MG63 (cell line): ENCODE measurements at places on chromosomes 7 and 10. TPM values are rescaled to one million over a fixed set of nuclear protein-coding genes. Genes with fewer than 3 reads are reported as not detected.
A peak's percentile ranks its signal among the peaks of the same experiment; 100 is the strongest.

DNA sequence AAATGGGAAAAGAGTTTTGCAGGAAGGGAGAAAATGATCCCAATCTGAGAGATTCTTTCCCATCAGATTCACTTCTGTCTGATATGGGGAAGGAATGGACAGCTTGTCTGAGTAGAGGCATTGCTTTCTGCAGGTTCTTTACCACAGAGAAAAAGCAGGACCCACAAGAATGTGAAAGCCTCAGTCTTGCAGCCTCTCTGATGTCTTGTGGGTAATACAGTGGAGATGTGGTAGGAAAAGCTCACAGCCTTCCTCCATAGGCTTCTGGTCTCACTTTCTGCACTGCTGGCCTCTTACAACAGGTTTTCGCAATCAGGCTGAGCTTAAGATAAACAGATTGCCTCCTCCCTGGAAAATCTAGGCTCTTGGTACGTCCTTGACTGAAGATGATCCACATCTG, 551 bp downstream of the IFIT1 start:
- peak; percentile 7 for DNase-seq

DNA sequence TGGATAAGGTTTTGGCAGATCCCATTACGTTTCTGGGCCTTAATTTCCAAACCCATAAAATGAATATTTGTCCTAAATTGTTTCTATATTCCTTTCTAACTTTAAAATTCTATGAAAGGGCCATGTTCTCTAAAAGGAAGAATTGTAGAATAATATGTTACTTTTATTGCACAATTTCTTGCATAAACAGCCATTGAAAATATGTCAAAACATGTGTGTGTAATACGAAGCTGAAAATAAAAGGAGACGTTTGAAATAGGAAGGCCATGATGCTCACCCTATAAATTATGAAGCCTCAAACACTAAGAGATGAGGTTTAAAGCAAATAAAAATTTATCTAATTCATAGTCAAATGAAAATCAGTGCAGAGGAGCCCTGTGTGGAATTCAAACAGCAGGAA, 145.0 kb upstream of the LRRTM3 start:
- no peak for DNase-seq

GRCh38 chr10:93916257-93917063, 22.7 kb downstream of the SLC35G1 start:
- no peak for DNase-seq

- no peak for DNase-seq
Observed at GRCh38 chr10:29920408-29921070, 138.8 kb downstream of the JCAD start.

KCNMA1 gene
- 40.8 and 58.6 TPM in 2 replicates for total RNA-seq

- DNase-seq, result peak; percentile 34
Observed at GRCh38 chr10:62224606-62225005, 44.0 kb downstream of the RTKN2 start.

PAPOLB gene
- 0.94 TPM in 1 of 2 replicates, not detected in the other for total RNA-seq

HTRA1 gene
- 26.0 and 40.8 TPM in 2 replicates for total RNA-seq

GRCh38 chr7:107960272-107960671, 42.7 kb downstream of the LAMB1 start:
- DNase-seq, result no peak

GIMAP6 gene
- not detected in 2 replicates for total RNA-seq

GRCh38 chr7:43594020-43594419, 11.1 kb downstream of the STK17A start:
- no peak for DNase-seq

ZP3 gene
- 0.44 and 1.7 TPM in 2 replicates for total RNA-seq

- no peak for DNase-seq
Observed at GRCh38 chr7:150877536-150877935, 25.2 kb downstream of the AOC1 start.

PKD1L1 gene
- 0.13 and 0.79 TPM in 2 replicates for total RNA-seq

FASTK gene
- 47.5 and 71.5 TPM in 2 replicates for total RNA-seq

SPDYE9 gene
- not detected in 2 replicates for total RNA-seq

AGR3 gene
- total RNA-seq, result not detected in 2 replicates

DNA sequence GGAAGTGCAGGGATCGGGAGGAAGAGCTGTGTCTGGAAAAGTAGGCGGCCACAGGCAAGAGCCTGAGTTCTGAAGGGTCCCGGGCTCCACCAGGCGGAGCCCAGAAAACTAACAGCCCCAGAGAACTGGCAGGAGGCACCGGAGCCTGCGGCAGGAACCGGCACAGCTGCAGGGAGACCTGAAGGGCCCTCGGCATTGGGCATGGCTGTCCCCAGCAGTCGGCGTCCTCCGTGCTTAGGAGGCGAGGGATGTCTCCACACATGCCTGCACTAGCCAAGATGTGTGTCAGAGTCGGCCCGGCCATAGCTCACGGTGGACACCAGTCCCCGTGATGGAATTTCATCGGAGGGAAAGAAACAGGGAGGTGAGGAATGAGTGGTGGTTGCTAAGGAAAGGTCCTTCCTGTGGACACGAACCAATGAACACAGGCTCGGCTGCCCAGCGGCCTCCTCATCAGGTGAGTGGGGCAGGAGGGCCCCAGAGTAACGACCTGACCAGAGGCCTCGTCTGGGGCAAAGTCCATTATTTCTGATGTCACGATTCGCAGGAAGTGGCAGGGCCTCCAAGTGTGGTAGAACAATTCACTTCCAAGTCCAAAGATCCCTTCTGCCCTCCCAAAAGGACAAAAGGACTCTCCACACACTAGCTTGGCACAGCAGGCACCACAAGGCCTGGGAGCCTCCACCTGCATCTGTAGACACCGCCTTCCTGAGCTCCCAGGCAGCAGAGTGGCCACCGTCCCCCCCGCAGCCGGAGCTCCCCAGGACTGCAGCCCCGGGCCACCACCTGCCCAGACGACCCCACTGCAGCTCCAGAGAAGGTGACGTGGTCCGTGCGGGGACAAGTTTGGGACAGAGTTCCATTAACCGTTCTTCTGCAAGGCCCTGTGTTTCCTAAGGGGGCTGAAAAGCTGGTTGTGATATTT, 444.2 kb downstream of the PTPRN2 start:
- no peak for DNase-seq

- no peak for DNase-seq
Observed at GRCh38 chr7:8131694-8132605, 130.0 kb downstream of the ICA1 start.
